ENCODE measurements at places on chromosomes 5 and 9.

DNA sequence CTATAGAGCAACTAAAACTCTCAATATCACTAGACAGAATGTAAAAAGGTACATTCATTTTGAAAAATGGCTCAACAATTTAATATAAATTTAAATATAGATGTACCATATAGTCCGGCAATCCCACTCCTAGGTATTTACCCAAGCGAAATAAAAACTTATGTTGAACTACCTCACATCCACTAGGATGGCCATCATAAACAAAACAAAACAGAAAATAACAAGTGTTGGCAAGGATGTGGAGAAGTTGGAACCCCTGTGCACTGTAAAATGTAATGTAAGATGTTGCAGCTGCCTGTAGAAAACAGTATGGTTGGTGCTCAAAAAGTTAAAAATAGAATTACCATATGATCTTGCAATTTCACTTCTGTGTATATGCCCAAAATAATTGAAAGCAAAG, 36.9 kb upstream of the SELENOP start:
- no peak for DNase-seq

DNA sequence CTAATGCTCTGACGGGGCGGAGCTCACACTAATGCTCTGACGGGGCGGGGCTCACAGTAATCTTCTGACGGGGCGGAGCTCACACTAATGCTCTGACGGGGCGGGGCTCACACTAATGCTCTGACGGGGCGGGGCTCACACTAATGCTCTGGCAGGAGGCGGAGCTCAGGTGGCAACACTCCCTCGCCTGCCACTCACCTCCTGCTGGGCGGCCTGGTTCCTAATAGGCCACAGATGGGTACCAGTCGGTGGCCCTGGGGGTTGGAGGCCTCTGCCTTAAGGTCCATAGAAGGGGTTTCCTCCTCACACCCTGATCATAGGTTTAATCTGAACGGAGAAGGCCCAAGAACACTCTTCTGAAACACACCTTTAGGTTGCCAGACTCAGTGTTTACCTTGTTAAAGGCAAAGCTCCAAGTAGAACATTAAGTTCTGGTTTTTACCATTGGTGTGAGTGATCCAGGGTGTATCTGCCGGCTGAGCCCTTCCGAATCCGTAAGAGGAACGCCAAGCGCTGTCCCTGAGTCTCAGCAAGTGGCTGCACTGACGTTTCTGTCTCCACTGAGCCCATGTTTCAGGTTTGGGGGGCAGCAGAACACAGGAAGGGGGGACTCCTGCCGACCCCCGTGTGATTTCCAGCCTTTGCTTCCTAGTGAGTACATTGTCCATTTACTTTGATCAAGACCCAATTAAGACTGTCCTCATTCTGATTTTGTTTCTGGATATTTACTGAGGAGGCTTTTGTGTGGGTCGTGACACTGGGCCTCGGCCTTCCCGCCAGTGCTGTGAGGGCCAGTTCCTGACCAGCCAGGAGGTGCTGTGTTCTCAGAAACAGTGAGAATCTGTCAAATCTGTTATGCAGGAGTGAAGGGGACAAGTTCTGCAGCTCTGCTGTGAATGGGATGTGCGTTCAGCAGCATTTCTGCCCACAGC, 24.6 kb upstream of the LRRC14B start:
- DNase-seq = no peak

- DNase-seq = no peak
These were observed 92.1 kb downstream of the LMNB1 start for GRCh38 chr5:126869005-126869451.

- no peak for DNase-seq
These were observed 275.9 kb upstream of the WWC1 start for GRCh38 chr5:168015506-168015905.

GRCh38 chr5:22683050-22683449, 170.1 kb downstream of the CDH12 start:
- DNase-seq = no peak

DNA sequence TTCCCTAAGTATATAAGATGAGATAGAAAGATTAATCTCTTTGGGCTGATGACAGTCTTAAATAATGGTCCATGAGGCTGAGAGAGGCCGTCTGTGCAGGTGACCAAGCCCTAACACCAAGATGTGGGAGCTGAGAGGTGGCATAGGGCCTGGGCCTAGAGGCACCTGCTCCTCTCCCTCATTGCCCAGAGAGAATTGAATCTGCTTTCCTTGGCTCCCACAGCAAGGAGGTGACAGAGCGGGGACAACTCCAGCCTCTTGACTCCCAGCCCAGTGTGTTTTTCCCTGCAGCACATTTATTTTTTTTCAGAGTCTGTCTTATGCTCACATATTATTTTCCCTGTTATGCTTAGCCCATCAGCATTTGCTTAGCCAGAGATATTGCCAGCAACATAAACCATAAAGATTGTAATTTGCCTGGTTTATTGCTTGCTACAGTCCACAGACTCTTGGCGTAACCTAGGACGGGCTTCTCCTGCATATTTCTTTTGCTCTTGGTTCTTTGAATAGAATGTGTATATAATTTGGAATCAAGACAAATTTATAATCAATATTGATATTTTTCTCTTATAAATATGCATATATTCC, 105.6 kb downstream of the NTRK2 start:
- no peak for DNase-seq

- DNase-seq = no peak
These were observed 129.1 kb downstream of the MACROH2A1 start for GRCh38 chr5:135269931-135270421.

DNA sequence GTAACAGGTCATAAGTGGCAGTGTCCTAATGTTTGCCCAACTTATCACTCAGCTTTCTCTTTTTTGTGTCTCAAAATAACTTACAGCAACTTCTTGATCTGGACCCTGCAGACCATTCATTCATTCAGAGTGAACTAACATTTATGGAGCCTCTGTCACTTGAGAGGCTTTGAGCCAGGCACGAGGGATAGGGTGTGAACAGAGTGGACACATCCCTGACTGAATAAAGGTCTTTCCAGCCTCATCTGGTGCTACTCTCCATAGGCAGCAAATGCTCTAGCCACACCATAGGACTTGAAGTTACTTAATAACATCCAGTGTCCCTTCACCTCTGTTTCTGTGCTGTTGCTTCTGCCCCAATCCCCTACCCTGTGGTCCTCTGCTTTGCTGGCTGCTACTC, 212.1 kb upstream of the FBN2 start:
- no peak for DNase-seq

DNA sequence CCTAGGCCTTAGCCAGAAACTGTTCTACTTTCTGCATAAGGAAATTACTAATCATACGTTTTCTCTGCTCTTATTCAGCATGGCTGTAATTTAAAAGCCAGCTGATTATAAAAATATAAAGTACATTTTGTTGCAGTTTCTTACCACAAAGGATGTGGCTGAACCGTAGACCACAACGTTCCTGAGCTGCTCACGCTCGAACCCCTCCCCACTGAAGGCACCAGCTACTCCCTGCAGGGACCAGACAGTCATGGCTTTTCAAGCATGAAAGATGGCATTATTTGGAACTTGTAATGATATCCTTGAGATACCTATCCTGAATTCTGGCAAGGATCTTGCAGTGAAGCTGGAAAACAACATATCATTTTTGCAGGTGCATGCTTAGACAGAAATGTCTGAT, 91.8 kb upstream of the DMRT1 start:
- DNase-seq = no peak

- no peak for DNase-seq
These were observed 8.8 kb downstream of the TBCA start for GRCh38 chr5:77767301-77767700.

DNA sequence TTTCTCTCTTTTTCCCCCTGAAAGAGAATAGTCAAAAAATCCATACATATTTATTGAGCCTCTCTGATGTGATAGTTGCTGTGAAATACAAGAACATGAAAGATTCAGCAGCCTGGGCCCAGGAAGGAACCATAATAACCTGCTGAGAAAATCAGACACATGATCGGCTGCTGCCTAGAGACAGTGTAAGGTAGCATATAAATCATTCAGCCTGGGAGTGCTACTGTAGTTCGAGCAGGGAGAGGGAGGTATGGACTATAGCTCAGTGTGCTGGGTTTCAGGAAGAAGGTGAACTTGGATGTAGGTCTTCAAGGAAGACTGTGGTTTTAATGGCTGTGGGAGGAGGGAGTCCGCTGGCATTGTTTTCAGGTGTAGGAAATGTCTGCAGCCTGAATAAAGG, 469.1 kb downstream of the RAB3C start:
- no peak for DNase-seq

- DNase-seq = no peak
These were observed 13.8 kb upstream of the SNX2 start for GRCh38 chr5:122761115-122761514.

GRCh38 chr9:127676638-127677037, 30.1 kb upstream of the CFAP157 start:
- no peak for DNase-seq

DNA sequence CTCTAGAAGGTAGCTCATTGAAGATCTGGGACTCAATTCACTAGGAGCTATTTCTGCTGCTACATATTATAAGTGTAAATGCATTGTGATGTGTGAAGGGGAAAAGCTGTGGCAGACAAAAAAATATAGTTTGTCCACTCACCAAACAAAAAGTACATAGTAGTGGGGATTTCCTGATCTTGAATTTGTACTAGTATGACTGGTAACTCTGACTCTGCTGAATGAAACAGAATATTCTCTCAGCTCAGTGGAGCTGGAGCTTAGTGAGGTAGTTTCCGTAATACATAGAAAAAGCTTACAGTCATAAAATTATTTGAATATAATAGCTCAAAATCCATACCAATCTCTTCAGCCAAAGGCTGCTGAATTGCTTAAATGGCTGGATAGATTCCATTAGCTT, 455.6 kb upstream of the CD180 start:
- no peak for DNase-seq

- DNase-seq = no peak
These were observed 2.1 kb upstream of the ALDH7A1 start for GRCh38 chr5:126597156-126597555.

- DNase-seq = no peak
These were observed 62.7 kb upstream of the CTXN3 start for GRCh38 chr5:127586066-127586770.

DNA sequence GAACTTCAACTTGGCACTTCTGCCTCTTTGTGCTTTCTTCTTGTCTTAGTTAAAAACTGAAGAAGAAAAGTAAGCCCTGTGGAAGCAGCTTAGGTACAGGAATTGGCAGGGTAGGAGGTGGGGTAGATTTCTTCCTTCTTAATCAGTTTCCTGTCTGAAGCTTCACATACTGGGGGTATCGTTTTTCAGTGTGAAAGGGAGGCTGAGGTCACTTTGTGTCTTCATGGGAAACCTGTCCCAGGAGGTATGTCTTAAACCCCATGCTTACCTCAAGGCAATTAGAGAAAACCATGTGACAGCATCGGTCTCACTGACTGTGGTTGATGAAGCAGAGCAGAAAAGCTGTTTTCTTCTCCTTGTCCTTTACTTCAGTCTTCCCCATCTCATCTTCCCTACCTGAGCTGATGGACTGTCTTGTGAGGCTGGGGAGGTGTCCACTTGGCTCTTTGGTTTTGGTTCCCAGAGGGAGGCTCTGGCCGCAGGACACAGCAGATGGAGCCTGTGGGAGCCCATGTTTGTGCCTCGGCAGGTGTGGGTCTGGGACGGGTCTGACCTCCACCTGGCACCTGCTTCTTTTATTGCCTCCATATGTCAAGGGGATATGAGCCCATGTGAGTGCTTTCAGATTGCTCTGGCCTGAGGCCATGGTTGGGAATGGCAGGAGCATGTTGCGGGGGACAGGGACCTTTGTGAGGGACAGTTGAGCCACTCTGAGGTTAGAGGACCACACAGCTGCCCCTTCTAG, 47.0 kb downstream of the SH3GL2 start:
- DNase-seq = no peak

GRCh38 chr9:121138973-121139372, 62.7 kb downstream of the RAB14 start:
- DNase-seq = no peak

DNA sequence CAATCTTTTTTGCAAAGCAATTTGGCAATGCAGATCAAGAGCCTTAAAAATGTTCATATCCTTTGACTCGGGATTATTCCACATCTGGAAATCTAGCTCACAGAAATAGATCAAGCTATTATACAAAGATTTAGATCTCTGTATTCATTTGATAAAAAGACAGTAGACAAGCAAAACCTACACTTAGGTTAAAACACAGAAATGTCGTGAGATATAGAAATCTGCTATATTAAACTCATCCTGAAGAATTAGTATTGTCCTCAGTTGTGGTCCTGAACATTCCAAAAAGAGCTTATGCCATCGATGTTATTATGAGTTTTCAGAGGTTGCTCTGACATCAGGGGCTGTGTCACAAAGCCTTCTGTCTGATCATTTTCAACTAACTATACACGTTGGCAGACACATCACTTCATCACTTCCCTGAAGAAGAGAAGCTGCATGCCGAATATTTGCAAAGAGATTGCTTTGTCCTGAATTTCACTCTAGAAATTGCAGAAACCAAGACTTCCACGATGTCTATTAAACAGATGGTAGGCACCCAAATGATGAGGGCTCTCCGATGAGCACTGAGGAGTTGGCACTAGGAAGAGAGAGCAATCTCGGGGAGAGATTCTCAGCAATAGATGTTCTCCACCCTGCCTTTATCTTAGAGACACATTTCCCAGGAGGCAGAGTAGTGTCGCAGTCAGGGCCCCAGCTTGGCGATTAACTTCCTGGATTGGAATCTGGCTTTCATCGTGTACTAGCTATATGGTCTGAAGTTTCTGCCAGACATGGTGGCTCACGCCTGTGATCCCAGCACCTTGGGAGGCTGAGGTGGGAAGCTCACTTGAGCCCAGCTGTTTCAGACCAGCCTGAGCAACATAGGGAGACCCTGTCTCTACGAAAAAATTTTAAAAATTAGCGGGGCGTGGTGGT, 1.9 kb upstream of the UBTD2 start:
- no peak for DNase-seq

- DNase-seq = peak; percentile 8
These were observed 698 bp upstream of the SEC24A start for GRCh38 chr5:134647750-134648424.

- peak; percentile 62 for DNase-seq
These were observed 4.8 kb upstream of the SARDH start for GRCh38 chr9:133742849-133743444.

DNA sequence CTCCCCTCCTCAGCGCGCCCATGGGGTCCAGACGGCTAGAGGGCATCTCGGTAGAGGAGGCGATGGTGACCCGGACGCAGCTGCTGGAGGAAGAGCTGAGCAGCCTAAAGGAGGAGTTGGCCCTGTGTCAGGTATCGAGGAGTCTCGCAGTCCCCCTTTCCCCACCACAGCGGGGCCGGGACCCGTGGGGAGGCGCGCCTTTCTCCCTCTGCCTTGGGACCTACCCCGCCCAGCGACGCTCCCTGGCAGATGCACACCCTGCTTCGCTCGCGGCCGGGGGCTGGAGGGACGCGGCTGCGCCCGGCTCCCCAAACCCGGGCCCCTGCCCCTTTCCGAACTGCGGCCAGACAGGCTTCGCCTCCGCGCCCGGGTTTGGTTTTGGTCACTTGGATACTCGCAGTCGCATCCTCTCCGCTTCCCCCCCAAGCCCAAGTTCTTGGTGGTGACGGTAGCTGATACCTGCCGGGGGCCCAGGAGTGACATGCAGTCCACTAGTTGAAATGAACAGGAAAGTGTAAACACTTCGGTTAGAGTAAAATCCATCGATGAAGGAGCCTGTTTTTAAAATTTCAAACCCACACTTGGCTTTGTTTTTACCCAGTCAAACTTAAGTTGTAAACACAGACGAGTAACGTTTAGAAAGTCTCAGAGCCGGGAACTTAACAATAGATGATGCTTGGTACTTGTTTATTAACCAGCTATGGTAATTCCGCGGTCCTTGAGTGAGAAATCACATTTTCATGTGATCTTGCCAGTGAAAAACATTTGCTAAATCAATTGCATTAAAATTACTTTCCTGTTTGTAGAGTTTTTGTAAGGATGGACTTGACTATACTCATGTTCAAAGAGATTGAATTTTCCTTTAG, 688 bp downstream of the CNTLN start:
- no peak for DNase-seq

GRCh38 chr9:22413884-22414283, 32.7 kb upstream of the DMRTA1 start:
- no peak for DNase-seq
